ENCODE measurements at places on chromosomes 6 and 20.

GRCh38 chr6:70059039-70059719 lies 192.8 kb downstream of the COL19A1 start:
- DNase-seq = no peak

DNA sequence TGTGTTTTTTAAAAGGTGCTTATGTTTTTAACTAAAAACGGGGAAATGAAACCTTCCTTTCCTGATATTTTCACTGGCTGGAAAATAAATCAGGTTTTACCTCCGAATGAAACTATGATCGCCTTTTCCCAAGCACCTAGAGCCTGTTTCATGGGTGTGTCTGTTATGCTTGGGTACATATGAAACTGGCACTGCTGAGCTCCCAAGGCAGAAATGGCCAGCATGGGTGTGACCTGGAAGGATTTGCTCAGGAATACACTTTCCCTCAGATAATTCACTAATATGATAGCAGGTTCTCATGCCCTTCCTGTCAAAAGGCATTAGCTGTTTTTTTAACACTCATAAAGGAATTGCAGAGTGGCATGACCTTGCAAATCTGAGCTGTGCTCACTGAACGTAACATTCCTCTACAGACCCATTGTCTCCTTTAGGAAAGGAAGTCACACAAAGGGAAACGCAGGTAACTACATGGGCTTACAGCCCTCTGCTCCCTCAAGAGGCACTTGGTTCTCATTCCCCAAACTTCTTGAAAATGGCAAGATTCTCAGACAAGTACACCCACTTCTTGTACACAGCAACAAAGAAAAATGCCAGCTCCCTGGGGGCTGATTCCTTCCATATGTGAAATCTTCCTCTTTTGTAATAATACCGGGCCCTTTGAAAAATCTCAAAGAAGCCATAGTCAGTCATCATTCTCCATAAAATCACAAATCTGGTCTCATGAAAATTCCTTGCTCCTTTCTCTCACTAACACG lies 72.7 kb downstream of the METTL24 start:
- DNase-seq = no peak

DNA sequence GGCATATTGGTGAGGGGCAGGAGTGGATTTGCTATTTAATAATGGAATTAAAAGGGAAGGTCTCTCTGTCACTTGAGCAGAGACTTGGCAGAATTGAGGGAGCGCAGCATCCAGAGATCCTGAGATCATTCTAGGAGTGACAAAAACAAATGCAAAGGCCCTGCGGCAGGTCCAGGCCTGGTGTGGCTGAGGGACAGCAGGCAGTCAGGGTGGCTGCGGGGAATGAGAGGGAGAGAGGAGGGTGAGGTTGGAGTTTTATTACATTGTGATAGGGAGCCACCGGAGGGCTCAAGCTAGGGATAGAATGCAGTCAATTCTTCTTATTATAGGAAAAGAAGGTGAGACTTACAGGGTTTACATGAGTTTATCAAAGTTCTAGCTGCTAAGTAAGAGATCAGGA lies 59.5 kb upstream of the PBOV1 start:
- DNase-seq = no peak

GRCh38 chr20:63071541-63072181 lies 64.9 kb upstream of the BHLHE23 start:
- DNase-seq = no peak

GRCh38 chr6:142185641-142186040 lies 38.6 kb downstream of the VTA1 start:
- DNase-seq = no peak

- DNase-seq = no peak
These were observed 237.1 kb upstream of the CITED2 start for GRCh38 chr6:139611327-139612134.

DNA sequence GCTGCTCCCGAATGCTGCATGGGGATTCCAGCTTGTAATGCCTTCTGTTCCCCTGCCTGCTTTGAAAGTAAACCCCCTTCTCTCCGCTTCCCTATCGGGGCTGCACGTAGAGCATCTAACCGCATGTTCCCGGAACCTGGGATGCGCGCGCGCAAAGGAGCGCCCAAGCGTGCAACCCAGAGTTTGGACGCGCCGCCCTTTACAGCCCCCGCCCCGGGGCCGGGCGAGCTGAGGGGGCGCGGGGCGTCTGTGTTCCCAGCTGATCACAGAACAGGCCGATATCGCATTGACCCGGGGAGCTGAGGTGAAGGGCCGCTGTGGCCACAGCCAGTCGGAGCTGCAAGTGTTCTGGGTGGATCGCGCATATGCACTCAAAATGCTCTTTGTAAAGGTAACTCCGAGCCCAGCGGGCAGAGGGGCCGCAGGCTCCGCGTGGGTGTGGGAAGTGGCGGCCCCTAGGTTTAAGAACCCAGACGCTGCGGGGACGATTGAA lies 1.4 kb downstream of the LAMP5 start:
- DNase-seq = peak; percentile 13

DNA sequence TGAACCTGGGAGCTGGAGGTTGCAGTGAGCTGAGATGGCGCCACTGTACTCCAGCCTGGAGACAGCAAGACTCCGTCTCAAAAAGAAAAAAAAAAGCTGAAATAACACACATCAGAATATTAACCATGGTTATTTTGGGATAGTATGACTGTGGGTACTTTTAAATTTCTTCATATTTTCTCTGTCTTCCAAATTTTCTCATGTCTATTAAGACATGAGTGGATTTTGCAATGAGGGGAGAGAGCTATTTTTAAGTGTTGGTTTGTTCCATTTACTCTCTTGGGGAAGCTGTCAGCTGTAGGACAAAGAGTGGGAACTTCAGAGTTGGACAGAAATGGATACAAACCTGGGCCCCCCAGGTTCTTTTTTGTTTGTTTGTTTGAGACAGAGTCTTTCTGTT lies 10.3 kb downstream of the ADISSP start:
- no peak for DNase-seq

GRCh38 chr6:17967668-17968518 lies 19.5 kb downstream of the KIF13A start:
- DNase-seq = no peak

DNA sequence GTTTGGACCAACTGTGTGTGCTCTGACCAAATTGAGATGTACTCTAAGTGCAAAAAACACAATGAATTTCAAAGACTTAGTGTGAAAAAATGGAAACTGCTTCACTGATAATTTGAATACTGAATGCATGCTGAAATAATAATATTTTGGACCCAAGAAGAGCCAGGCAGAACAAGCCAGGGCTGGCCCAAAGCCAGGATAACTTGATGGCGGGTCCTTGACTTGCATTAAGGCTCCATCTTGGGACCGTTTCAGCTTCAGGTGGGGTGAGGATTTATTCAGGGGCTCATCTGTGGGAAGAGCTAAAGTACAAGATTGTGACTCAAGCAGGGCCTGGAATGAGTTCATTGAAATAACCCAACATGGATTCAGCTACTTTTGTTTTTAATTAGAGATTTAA lies 921.9 kb downstream of the QKI start:
- DNase-seq = no peak

GRCh38 chr20:17671565-17671964 lies 10.5 kb downstream of the RRBP1 start:
- no peak for DNase-seq

- DNase-seq = no peak
These were observed 124.1 kb upstream of the RIN2 start for GRCh38 chr20:19633985-19634384.

GRCh38 chr6:23081701-23082100 lies 512.3 kb downstream of the HDGFL1 start:
- no peak for DNase-seq

DNA sequence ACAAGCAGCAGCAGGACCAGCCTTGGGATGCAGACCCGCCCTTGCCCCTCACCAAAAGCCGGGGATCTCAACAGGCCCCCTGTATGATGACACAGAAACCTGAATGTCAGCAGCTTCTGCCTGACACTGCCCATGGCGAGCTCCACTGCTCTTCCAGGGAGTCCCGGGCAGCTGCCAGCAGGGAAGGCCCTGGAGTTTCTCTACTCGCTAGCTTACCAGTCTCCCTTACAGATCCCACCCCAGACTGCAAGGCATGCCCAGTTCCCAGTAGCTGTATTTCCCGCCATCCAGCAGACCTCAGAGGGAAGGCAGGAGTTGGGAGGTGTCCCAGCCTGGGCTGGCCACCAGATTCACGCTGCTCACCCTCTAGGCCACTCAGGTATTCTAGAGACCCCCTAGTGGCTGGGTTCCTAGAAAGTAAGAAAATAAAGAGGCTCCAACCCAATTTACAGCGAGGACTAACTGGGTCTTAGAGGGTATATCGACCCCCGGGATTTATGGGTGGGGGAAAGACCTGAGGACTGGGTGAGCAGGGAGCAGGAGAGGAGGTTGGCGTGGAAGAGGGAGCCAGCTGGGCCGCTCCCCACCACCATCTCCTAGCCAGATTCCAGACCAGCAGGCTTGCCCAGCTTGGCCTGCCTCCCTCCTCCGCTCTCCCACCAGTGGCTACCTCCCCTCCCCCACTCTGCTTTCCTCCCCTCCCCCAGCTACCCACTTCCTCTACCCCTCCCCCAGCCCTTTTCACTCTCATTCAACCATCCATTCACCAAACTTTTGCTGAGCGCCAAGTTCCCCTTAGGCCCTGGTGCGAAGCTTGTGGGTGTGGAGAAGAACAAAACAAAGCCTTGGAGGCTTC lies 9.7 kb upstream of the HMGA1 start:
- DNase-seq = no peak

DNA sequence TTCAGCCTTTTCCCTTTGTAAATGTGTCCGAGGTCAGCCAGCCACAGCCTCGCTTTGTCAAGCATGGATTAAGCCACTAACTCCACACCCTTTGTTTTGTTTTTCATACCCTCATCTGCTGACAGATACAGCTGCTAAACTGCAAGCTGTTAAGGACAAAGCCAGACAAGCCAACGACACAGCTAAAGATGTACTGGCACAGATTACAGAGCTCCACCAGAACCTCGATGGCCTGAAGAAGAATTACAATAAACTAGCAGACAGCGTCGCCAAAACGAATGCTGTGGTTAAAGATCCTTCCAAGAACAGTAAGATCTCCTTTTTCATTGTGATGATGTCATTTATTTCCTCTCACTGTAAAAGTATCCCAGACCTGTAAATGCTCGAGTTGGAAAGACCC lies 269.3 kb downstream of the ARHGAP18 start:
- no peak for DNase-seq

GRCh38 chr20:3794701-3795420 lies 1.2 kb upstream of the CDC25B start:
- DNase-seq = no peak

DNA sequence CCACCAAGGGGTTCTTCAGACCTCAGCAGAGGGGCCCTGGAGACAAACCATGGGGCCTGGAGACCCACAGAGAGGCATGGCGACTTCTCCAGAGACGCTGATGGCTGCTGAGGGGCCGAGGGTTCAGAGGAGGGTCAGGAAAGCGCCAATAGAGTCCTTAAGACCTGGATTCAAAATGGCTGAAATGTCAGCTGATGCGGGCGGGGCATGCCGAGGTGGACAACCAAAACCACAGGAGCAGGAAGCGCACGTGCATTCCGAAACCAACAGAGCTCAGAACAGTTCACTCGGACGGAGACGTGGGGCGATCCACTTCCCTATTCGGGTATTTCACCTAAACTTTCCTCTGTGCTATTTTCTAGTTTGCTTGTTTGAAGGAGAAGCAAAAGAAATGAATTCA lies 99.9 kb upstream of the RIN2 start:
- DNase-seq = no peak

DNA sequence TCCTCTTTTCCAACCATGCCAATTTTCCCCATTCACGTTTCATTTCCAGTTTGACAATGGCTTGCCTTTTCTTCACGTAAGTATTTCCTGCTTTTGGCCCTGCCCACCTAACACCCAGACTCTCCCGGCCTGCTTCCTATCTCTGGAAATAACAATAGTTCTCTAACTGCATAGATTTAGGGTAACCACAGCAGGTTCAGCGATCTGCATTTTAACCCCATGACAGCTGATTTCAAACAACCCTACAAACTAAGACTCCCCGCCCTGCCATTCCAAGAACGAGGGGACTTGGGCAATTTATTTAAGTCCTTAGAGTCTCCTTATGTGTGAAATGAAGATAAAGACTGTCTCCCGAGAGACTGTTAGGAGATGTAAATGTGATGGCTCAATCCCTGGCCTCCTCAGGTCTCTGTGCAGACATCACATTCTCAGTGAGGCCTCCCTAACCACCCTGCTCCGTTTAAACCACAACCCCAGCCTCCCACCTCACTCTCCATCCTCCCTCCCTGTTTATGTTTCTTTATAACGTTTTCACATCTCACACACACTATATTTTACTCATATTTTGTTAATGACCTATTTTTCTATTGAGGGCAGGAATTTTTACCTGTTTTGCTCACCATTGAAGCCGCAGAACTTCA lies 134.8 kb downstream of the GJA10 start:
- no peak for DNase-seq

DNA sequence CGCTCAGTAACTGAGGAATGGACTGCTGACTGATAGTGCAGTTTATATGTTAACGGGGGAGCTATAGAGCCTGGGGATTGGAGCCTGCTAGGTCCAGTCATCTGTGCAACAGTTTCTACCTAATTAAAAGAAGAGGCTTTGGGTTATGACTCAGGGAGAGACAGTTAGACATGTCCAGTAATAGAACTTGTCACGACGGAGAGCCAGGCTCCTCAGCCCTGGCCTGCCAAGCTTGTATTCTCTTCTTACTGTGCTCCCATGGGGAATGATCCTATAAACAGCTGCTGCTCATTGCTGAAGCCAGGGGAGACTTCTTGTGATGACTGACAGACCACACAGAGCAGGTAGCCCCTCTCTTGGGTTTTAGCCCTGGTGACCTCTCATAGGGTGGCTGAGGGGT lies 69.3 kb downstream of the SYNJ2 start:
- DNase-seq = no peak

- DNase-seq = no peak
These were observed 57.5 kb upstream of the EYA4 start for GRCh38 chr6:133183691-133184090.

DNA sequence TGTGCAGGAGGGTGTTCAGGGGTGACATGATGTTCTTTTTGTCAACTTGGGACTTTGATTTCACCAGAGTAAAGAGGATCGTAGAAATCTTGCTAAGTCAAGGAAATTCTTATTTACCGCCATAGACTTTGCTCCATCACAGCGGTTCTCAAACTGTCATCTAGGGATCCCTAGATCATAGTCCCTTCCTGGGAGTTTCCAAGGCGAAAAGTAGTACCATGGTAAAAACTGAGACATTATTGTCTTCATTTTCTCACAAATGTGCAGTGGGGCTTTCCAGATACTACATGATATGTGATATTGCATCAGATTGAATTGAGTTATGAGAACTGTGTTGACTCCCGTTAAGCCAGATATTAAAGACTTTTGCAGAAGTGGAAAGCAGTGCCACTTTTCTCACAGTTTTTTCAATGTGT lies 79.7 kb downstream of the JARID2 start:
- no peak for DNase-seq

- no peak for DNase-seq
These were observed 5.6 kb downstream of the SPATA2 start for GRCh38 chr20:49909499-49910339.

- no peak for DNase-seq
These were observed 118.9 kb upstream of the THBS2 start for GRCh38 chr6:169372589-169372988.

- peak; percentile 23 for DNase-seq
These were observed 509.2 kb downstream of the FRK start for GRCh38 chr6:115551527-115551926.

- no peak for DNase-seq
These were observed 1.9 kb downstream of the PAK1IP1 start for GRCh38 chr6:10696655-10697054.

GRCh38 chr20:1783245-1783644 lies 112.0 kb upstream of the SIRPA start:
- DNase-seq = no peak

GRCh38 chr6:99364026-99364425 lies 14.6 kb upstream of the FAXC start:
- DNase-seq = no peak

All from NCI-H510A treated with DMSO at 0.1 percent for 48 hours (cell line).